CD4-positive, alpha-beta T cell treated with Interleukin-15 for 4 hours (primary cell): ENCODE measurements at places on chromosomes 5 and 9.

DNA sequence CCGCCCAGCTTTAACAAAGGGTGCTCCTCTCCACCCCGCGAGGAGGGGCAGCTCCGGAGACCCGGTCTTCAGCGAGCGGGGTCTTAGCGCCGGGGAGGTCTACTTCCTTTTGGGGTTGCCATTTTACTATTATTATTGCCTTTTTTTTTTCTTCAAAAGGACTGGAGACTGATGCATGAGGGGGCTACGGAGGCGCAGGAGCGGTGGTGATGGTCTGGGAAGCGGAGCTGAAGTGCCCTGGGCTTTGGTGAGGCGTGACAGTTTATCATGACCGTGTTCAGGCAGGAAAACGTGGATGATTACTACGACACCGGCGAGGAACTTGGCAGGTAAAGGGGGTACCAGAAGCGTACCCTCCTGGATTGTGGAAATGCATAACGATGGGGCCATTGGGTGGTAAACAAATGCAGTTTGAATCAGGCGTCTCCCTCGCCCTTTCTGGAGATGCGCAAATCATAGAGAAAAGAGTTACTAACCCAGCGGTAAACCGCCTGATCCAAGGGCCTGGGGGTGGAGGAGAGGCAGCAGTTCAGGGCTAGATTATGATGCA is 1.2 kb downstream of the DAPK1 start:
- DNase-seq: no peak

GRCh38 chr5:127919818-127920217 is 163.7 kb upstream of the SLC12A2 start:
- DNase-seq: no peak

DNA sequence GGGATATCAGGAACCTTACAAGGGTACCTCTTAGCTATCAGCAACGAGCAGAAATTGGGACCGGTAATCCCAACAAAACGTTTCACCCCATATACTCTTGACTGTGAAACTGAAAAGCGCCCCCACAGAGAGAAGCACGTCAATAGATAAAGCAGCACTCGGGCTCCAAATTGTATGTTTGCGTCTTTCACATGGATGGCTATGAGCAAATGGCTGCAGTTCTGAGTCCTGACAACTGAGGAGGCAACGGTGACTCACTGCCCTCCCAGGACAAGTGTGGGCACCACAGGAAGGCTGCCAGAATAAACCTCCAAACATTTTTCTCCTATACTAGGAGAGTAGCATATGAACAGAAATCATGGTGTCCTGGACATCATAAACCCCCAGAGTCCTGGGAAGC is 36.6 kb downstream of the SEMA4D start:
- peak; percentile 41 for DNase-seq

GRCh38 chr5:156686796-156687195 is 163.3 kb upstream of the PPP1R2B start:
- no peak for DNase-seq

DNA sequence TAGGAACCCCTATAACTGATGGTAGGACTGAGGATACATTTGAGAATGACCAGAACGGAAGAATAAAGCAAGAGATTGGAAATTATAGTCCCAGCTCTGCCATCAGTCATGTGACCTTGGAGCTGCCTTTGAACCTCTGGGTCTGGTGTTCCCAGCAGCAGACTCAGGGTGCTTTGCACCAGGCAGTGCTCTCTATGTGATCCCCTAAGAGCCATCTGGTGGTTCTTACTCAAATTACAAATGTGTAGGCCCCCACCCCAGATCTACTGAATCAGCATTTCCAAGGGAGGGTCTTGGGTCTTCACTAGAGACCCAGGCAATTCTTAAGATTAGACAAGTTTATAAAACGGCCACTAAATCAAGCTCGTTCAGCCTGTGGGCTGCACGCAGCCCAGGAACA is 40.2 kb upstream of the PRDM12 start:
- no peak for DNase-seq

DNA sequence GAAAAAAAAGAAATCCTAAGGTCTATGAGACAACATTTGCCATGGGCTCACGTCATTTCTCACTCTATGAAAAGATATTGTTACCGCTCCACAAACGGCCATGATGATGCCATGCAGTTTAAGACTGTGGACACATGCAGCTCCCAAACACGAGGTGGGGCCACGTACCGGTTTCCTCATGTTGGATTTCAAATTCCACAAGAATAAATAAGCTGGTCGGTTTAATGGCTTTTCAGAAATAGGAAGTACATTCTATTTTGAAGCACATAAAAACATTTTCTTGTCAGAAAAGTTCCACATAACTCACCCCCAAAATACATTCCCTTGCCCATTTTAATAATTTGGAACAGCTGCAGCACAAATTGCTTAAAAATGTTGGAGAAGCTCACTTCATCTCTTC is 130.6 kb downstream of the MYO10 start:
- no peak for DNase-seq

GRCh38 chr5:3276896-3277295 is 318.7 kb upstream of the IRX1 start:
- no peak for DNase-seq

GRCh38 chr5:73747696-73748380 is 121.8 kb downstream of the ARHGEF28 start:
- no peak for DNase-seq

GRCh38 chr9:134361843-134362414 is 35.7 kb downstream of the RXRA start:
- no peak for DNase-seq

DNA sequence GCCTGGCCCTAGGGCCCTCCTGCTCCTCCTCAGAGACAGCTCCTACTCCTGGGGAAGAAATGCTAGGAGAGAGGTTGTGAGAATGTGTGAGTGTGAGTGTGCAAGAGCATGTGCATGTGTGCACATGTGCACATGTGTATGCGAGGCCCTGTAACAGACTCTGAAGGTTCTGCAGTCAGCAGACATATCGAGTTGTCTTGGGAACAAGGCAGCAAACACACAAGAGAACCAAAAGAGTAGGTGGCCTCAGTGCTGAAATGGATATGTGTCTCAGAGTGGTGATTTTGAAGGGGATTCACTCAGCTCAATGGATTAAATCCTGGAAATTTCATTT is 50.5 kb downstream of the MVB12B start:
- DNase-seq: no peak

- DNase-seq: no peak
Observed at GRCh38 chr9:17653947-17654465, 75.1 kb downstream of the SH3GL2 start.

GRCh38 chr9:13810510-13810909 is 503.4 kb downstream of the NFIB start:
- no peak for DNase-seq

GRCh38 chr9:105449081-105449480 is 1.2 kb downstream of the FSD1L start:
- no peak for DNase-seq

GRCh38 chr5:137651022-137651421 is 84.9 kb downstream of the KLHL3 start:
- no peak for DNase-seq

- DNase-seq: no peak
Observed at GRCh38 chr9:137972355-137972987, 94.9 kb downstream of the CACNA1B start.

DNA sequence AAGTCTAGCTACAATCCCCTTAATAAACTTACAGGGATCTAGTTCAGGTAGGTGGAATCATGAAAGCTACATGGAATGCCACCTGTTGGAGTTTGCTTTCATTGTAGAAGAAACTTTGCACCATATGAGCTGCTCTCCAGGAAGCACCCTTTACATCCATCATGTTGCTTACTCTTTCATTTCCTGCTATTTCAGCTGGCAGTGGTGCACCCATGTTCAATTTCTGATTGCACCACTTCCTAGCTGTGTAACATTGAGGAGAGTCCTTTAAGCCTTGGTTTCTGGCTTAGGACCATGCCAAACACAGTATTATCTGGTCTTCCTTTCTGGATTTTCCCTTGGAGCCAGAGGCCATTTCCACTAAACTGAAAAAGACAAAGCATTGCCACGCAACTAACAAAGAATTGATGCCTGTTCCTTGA is 123.3 kb upstream of the SLC12A2 start:
- no peak for DNase-seq

DNA sequence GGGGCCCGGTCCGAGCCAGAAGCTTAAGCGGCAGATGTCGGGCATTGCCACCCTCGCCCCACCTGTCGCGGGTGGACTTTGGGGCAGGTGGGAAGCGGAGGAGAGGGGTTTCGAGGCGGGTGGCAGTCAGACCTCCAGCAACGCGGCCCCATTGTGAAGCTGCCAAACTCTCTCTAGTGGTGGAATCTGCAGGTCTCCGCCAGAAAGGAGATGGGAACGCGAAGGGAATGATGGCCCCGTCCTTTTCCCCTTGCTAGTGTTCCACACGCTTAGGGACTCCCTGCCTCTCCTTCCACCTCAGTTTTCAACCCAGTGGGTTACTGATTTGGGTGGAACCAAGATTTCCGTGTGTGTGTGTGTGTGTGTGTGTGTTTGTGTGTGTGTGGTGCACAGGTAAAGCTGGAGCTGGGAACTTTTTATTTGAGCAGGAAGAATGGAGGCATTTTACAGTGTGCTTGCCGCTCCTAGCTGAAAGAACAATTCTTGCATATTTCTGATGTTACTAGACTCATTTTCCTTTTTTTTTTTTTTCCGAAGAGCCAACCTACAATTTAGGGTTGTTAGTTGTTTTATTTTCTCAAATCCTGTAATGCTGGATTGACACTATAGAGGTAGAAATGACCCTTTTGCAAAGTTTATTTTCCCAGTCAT is 1.3 kb downstream of the MACIR start:
- no peak for DNase-seq
